Activated naive CD4-positive, alpha-beta T cell treated with anti-CD3 and anti-CD28 coated beads, Interleukin-2, amount 10 ng/mL, durations not matched to agents 7 days and 5 days (primary cell): ENCODE measurements at places on chromosomes 16 and 17.

DNA sequence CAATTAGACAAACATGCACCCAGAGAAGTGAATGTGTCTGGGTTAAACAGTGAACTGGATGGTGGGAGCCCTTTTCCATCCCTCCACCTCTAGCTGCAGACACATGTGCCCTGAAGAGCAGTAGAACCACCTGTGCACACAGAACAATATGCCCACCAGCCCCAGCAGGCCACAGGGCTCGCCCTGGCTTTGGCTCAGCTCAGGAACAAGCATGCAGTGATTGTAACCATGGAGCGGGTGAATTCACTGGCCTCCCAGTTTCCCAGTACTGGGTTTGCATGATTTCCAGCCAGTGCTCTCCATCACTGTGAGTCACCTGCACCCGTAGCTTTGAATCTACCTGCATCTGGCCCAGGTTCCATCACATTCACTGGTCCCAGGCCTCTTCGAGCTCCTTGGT lies 5.2 kb downstream of the GPR179 start:
- DNase-seq: no peak

DNA sequence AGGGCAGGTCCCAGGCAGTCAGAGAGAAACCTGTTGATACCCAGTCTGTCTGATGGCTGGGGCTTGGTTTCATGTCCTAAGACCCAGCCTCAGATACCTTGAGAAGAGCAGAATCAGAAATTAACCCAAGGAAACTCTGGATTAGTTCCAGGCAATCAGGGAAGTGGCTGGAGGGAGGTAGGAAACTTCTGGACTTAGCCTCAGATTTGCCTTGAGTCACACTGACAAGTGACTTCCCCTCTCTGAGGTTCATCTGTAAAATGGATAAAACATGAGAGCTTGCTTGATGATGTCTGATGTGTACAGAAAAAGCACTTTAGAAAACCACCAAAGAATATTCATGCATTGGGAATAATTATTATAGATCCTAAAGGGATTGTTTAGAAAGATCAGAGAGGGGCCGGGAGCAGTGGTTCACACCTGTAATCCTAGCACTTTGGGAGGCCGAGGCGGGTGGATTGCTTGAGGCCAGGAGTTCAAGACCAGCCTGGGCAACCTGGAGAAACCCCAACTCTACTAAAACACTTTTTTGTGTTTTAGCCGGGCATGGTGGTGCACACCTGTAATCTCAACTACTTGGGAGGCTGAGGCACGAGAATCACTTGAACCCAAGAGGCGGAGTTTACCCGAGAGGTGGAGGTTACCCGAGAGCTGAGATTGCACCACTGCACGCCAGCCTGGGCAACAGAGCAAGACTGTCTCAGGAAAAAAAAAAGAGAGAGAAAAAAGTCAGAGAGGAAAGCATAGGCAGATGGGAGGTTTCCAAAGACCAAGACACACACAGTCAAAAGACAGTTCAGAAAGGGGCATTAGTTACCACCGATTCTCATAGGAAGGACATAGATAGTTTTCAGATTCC lies 3.8 kb downstream of the CIITA start:
- DNase-seq: no peak

DNA sequence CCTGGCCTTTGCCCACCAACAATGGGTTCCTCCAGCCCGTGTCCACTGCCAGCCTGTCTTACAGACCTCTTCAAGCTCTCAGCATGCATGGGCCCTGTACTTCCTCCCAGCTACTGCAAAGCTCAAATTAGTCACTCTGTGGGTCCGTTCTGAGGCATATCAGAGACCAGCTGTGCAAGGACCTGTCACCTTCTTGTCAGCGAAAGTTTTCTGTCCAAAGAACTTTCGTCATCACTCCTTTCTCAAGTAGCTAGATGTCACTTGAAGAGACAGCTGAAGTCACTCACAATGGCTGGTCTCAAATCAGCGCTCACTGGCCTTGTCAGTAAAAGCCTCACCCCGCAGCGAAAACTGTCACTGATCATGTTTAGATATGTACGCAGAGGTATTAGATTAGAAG lies 91.4 kb upstream of the DYNLRB2 start:
- no peak for DNase-seq

DNA sequence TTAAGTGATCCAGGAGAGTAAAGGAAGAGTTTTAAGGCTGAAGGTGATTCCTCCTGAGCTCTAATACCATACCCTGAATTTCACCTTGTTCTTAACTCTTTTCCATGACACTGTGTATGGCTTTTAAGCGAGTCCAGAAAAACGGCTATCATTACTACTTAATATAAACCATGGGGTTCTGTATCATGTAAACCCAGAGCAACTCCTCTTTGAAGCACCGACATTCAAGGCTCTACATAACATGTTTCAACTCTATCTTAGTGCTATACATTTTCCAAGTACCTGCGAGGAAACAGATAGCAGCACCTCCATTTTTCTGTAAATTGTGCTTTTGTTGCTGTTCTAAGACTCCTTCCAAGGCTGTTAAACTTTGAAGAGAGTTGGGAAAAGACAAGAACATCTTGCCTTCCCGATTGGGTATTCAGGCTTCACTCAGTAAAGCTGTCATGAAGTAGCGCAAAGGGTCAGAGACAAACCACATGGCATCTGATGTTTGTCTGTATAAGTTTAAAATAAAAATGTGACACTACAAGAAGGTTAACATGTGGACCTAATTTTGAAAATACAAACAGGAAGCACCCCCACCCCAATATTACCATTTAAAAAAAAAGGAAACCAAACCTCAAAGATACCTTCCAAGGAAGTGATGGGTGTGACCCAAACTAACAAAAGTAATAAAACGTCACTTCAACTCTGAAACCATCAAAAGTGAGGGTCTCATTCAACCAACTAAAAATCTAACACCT lies 3.9 kb downstream of the STAT5B start:
- no peak for DNase-seq

DNA sequence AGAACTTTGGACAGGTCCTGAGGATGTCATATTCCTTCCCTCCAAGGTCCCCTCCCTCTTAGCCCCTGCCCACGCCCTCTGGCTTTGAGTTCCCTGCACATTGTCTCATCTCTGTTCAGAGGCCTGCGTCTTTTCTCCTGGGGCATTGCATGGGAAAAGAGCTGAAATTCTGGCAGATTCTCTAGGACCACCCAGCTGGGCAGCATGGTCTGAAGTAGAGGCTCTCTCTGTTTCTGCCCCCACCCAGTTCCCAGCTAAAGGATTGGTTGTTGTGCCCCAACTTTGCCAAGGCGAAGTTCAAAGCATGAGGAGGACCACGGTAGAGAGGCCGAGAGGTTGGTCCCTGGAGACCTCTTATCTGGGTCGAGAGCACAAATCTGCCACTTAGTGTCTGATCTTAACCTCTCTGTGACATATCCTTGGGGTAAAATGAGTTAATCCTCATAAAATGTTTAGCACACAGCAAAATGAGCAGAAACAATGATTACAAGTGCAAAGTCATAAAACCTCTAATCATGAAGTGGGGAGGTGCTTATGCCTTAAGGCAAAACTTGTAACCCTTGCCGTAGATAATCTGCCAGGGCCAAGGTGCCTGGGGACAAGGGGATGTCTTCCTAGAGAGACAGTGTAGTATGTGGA lies 2.4 kb downstream of the ABAT start:
- no peak for DNase-seq

- no peak for DNase-seq
Observed at GRCh38 chr16:86714166-86714565, 135.8 kb downstream of the FOXL1 start.

- DNase-seq: no peak
Observed at GRCh38 chr16:57502048-57502775, 15.9 kb upstream of the DOK4 start.

GRCh38 chr17:76714822-76715495 lies 4.2 kb upstream of the MXRA7 start:
- DNase-seq: peak; percentile 87

DNA sequence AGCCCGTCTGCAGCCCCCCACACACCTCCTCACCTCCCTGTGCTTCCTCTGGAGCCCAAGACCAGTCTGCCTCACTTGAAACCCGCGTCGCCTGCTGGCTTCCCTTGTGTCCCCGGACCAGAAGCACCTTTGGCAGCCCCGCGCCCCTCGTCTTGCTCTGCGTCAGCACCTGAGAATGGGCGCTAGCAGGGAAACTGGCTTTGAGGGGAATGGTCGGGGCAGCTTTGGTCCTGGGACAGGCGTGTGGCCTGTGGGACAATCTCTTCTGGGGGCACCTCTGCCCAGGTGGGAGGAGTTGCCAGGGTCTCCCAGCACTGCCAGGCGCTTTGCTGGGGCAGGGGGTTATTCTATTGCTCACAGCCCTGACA lies 3.6 kb upstream of the MAFG start:
- no peak for DNase-seq

DNA sequence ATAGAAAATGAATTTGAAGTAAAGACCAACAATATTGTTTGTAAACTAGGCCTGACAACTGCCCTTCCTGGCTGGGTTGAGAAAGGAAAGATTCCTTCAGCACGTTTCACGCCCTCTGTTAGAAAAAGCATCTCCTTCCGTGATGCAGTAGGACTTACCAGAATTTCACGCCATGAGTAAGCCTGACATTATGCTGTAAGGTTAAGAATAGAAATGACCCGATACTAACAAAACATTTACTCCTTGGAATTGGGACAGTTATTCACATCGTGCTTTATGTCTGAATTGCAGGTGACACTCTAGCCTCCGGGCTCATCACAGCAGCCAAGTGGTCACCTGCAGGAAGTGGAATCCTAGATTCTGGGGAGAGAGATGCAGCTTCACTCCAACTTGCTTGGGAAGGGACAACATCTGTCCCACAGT lies 17.5 kb downstream of the MARCHF10 start:
- no peak for DNase-seq

DNA sequence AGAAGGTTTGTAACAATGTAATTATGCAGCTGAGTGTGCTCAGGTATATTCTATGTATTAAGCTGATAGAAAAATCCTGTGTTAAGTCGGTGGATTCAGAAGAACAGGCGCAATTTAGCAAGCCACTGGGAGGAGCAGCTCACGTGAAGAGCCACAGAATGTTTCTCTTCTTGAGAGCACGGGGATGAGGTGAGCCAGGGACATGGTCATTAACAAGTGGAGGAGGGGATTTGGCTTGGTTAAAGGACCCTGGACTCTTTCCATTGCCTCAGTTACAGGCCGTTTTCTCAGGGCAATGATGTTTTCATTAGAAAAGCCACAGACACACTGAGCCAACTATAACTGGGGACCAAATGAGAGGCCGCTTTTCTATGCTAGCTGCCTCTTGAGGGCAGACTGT lies 178.7 kb downstream of the SNX29 start:
- no peak for DNase-seq

GRCh38 chr16:58451265-58451689 lies 48.7 kb upstream of the NDRG4 start:
- no peak for DNase-seq

- DNase-seq: no peak
Observed at GRCh38 chr16:22888791-22889190, 74.8 kb downstream of the HS3ST2 start.

DNA sequence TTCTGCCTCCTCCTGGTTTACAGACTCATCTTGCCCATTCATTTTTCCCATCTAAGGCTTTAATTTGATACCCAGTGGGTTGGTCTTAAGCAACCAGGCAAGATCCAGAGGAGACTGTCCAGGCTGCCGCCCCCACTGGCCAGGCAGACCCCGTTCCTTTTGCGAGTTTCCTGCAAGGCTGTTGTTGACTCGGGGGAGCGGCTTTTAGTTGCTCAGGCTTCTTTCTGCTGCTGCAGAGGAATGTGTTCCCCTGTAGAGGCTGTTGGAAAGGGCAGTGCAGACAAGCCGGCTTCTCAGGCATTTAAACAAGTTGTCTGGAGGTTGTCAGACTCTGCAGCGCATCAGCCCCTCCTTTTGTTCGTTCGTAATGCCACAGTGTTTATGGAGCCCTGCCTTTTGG lies 231.2 kb downstream of the PRKCA start:
- DNase-seq: no peak

DNA sequence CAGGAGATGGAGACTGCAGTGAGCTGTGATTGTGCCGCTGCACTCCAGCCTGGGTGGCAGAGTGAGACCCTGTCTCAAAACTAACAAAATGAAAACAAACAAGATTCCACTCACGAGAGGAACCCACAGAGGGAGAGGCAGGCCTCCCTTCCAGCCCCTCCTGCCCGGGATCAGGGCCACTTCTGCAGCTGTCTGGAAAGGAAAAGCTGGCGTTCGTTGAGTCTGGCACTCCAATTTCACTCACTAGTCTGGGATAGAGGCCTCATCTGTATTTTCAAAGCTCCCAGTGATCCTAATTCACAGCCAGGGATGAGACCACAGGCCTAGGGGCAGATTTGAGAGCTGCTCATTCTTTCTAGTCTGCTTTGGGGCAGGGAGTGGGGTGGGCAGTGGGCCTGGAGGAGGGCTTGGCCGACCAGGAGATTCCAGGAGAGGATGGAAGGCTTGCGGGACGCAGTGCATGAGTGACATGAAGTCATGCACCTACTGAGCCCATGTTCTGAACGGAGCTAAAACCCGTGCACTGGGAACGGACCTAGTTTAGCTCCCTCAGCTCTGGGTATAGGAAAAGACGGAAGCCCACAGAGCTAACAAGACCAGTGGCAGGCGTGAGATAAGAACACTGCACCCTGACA lies 54.0 kb downstream of the COTL1 start:
- DNase-seq: no peak

- peak; percentile 57 for DNase-seq
Observed at GRCh38 chr16:69105501-69106361, at the start of gene HAS3. Gene HAS3 (plus strand): TSS chr16:69105653. CDS start chr16:69109396, 3,743 bp downstream.

GRCh38 chr17:63116228-63116627 lies 150.2 kb downstream of the TANC2 start:
- no peak for DNase-seq

GRCh38 chr17:55813944-55814343 lies 63.1 kb downstream of the PCTP start:
- no peak for DNase-seq

DNA sequence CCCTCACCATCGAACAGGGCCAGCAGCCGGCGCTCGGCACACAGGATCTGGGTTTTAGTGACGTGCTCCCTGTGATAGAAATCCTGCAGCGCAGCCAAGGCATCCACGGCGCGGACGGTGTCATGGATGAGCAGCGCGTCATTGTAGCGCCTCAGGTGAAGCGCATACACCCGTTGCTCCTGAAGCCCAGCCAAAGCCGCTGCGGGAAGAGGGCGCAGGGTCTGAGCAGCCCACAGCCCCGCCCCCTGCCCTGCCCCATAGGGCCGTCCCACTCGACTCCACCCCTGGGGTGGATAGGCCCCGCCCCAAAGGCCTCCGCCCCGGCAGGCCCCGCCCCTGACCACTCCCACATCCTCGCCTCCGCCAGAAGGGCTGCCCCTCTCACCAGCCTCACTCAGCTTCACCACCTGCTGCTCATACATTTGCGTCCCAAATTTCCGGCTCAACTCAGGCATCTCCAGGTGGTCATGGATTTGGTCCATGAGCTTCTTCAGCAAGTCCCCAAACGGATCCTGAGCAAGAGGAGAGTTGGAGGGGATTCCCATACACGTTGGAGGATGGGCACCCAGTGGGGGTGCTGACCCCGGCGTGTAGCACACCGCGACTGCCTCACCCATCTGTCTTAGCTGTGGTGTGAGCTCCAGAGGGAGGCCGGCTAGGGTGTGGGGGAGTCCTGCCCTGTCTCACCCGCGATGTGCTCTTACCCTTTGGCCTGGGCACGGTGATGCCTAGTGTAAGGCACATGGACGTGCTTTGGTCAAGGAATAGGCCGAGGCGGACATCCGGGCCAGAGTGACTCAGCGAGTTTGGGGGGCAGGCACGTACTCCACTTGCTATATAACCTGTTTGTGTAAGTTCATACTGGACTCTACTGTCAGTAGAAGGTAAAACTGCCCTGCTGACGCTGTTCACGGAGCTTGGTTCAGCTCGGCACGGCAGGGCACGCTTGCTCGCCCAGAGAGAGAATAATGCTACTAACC lies 4.6 kb downstream of the DHX58 start:
- DNase-seq: peak; percentile 95

GRCh38 chr16:22192261-22193062 lies 13.6 kb upstream of the EEF2K start:
- DNase-seq: peak; percentile 89
